ENCODE measurements at places on chromosomes 13 and 19.

DNA sequence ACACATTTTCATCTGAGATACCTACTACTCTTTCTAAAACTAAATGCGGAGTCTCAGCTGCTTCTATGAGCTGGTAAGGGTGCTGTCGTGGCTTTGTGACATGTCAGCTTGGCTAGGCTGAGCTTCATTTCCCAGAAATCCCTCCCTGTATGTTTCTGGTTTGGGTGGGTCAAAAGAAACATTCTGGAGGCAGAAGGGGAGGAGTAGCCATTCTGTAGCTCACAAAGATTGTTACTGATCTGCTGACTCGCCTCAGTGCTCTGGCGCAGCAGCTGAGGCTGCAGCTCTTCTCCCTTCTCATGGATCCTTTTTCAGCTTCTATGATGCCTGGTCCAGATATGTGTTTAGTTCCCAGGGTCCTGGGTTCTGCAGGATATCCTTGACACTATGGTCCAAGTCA, 114.7 kb downstream of the RAP2A start:
- no peak for DNase-seq

DNA sequence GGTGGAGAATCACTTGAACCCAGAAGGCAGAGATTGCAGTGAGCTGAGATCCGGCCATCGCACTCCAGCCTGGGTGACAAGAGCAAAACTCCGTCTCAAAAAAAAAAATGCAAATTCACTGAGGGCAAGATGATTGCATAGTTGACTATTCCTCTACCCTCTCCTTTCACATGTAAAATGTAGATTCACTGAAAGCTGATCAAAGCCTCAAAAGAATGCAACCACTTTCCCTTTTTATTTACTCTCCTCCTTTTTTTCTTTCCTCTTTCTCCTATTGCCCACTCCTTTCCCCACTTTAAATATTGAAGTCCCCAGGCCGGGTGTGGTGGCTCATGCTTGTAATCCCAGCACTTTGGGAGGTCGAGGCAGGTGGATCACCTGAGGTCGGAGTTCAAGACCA, 6.3 kb downstream of the TEX101 start:
- DNase-seq = peak; percentile 26

DNA sequence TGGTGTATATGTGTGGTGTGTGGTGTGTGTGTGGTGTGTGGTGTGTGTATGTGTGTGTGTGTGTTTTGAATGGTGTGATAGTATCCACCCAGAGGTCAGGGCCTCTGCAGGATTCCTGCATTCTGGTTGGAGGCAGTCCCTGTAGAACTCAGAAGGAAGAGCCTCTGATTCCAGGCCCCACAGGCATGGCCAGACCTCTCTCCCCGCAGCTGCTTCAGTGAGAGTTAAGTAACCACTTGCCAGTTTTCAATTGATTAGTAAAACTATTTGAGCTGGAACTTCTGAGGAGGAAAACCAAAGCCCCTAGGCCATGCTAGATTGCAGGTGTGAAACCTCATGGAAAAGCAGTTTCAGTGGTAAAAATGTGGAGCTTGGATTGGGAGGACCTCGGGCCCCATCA, 2.1 kb downstream of the ATP12A start:
- no peak for DNase-seq

DNA sequence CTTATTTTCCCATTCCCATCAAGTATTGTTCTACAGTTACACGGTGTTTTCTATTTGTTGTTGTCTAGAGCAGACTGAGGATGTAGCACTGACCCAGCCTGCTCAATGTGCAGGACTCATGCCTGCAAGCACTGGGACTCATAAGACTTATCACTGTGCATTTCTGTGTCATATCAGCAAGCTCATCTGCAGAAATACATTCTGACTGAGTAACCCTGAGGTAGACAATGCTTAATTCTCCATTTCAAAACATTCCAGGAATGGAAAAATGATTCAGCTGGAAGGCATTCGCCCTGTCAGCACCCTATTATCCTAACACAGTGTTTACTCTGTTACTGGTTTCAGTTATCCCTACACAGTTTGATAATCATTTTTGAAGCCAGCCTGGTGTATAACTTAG, 2506.4 kb downstream of the PCDH9 start:
- no peak for DNase-seq

GRCh38 chr19:45881082-45881908, 4.6 kb downstream of the IRF2BP1 start:
- peak; percentile 56 for DNase-seq

DNA sequence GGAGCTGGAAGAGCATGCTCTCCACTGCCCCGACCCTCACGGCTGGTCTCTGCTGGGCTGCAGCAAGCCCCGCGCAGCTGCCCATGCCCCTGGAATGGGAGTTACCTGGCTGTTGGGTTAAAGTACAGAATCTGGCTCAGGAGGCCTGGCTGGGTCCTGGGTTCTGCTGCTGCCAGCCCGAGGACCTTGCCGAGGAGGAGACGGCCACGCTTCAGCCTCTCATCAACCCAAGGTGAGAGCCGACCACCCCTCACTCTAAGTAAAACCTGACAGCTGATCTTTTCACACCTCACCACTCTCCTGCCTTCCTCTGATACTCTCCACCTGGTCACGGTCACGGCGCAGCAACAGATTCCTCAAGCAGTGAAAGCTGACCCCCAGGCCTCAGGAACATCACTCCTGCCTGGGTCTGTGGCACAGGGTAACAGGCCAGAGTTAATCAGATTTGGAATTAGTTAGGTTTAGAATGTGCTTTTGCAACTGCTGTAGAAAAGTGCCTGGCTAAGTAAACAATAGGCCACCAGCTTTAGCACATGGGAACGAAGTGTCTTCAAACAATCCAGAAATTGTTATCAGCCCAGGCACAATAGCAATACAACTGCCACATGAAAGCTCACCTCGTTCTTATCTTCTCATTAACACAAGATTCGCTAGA, 20.5 kb downstream of the RAB20 start:
- DNase-seq = peak; percentile 79

GRCh38 chr13:37366044-37366770, 232.4 kb downstream of the POSTN start:
- no peak for DNase-seq

DNA sequence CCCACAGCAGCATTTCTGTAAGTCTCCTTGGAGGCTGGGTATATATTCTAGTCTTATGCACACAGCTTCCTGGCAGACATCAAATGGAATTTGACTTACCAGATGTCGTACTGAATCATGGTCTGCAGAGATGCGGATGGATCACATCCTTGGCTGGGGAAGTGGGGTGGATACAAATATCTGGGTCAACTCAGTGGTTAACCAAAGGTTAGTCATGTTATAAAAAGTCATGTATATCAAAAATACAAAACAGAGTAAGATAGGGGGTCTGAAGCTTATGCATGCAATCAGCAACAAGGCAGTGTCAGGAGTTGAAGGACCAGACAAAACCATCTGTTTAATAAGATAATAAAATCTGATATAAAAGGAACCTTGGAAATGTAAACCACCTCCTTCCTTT, 61.9 kb downstream of the WASF3 start:
- no peak for DNase-seq

GRCh38 chr13:24271601-24272451, 37.6 kb upstream of the C1QTNF9 start:
- peak; percentile 39 for DNase-seq

DNA sequence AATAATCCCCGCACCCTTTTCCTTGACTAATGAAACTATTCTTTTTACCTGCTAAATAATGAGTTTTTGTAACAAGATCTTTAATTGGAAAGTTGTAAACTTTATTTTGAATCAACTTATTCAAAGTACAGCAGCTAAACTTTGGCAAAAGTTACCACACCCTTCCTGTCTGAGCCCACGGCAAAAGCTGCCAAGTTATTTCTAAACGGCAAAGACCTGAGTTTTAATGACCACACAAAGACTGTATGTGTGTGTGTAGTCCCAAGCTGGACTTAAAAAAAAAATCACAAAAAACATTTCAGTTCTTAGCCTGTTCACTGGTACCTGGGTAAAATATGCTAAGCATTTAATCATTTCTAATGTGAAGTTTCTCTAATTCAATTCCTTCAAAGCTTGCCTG, 60.7 kb downstream of the ZAR1L start:
- no peak for DNase-seq

DNA sequence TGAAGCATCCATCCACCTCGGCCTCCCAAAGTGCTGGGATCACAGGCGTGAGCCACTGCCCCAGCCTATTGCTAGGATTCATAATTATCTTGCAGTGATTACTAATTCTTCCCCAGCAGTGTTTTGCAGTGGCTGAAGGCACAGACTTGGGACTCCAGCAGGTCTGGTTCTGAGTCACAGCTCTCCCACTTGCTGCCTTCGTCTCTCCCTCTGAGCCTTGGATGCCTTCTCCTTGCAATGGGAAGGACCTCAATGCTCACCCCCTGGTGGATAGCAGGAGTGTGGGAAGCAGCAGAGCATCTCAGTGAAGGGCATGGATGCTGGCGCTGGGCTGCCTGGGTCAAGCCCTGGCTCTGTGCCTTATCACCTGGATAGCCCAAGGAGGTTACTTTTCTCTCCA, 37.6 kb upstream of the SHKBP1 start:
- DNase-seq = no peak

DNA sequence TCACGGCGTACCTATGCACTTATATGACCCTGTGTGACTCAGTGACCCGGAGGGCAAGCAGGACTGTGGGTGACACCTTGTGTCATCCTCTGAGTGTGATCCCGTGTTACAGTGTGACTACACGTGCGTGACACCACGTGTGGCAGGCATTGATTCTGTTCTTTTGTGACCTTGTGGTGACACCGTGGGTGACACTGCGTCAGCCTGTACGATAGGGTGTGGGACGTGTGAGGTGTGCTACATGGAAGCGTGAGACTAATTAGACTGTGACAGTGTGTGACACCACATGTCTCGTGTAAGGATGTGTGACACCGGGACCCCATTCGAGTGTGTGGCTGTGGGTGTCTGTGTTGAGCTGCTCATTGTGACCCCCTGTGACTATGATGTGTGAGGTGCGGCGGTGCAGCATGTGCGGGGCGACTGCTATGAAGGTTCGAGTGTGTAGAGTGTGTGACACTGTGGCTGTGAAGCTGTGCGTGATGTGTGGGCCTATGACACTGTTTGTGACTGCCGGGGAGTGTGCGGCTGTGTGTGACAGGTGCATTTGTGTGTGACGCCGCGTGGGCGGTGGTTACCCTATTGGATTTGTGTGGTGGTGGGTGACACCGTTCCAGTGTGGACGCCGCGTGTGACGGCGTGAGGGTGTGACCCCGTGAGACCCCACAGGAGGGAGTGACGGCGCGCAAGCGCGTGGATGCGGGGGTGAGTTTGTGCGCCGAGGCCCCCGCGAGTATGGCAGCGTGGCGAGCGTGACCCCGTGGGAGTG, 399 bp upstream of the SPTBN4 start:
- peak; percentile 58 for DNase-seq

- DNase-seq = peak; percentile 87
These were observed 26.5 kb downstream of the MPND start for GRCh38 chr19:4369888-4370260.

DNA sequence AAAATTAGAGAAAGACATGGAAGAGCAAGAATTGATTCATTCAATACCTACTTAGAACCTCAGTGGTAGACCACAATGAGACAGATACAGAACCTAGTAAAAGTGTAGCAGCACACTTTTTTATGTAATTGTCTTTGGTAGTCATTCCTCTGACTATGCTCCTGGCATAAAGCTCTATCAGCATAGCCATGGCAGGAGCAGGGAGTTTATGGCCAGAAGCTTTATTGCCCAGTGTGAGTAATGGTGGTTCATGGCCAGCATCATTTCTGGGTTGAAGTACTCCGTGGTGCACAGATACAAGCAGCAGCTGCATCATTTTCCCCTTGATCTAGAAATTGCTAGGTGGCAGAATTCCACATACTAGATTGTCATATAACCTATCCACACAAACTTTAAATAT, 352.6 kb downstream of the TBC1D4 start:
- no peak for DNase-seq

DNA sequence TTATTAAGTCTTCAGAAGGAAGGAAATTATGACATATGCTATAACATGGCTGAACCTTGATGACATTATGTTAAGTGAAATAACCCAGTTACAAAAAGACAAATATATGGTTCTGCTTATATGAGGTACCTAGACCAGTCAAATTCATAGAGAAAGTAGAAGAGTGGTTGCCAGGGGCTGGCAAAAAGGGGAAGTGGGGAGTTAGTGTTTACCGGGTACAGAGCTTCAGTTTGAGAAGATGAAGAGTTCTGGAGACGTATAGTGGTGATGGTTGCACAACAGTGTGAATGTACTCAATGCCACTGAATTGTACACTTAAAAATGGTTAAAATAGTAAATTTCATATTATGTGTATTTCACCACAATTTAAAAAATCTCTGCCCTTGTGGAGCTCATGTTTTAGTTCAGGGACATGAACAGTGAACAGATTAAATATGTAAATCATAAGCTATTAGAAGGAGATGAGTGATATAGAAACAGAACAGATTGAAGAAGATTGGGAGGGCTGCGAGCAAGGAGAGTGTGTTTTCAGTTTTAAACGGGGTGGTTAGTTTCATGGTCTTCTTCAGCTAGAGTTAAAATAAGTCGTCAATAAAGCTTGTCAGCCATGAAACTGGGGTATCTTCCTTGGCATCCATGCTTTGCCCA, 355.2 kb downstream of the KCNRG start:
- no peak for DNase-seq

- no peak for DNase-seq
These were observed 27.1 kb downstream of the ONECUT3 start for GRCh38 chr19:1780272-1780958.

DNA sequence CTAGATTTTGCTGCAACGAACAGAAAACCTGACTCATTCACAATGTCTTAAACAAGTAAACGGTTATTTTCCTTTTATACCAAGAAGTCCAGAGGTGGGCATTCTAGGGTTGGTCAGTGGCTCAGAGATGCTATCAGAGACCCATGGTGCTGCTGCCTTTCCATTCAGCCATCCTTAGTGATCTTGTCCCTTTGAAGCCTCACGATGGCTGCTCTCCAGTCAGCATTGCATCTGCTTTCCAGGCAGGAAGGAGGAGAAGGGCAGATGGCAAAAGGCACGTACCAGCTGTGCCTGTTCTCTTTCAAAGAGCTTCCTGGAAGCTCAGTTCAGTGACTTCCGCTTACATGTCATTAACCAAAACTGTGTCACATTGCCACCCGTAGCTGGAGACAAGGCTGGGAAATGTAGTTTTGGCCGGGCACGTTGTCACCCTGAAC, 30.1 kb downstream of the WDFY2 start:
- DNase-seq = no peak

DNA sequence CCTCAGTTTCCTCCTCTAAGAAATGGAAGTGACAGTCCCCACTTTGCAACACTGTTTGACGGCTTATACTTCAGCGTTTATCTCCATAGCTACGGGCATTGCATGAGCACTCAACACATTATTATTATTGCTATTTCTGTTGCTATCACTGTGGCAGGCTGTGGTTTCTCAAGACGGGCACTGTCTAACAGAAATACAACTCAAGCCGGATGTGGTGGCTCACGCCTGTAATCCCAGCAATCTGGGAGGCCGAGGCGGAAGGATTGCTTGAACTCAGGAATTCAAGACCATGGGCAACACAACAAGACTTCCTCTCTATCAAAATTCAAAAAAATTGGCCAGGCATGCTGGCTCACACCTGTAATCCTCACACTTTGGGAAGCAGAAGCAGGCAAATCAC, 4.9 kb upstream of the ZSWIM4 start:
- no peak for DNase-seq

DNA sequence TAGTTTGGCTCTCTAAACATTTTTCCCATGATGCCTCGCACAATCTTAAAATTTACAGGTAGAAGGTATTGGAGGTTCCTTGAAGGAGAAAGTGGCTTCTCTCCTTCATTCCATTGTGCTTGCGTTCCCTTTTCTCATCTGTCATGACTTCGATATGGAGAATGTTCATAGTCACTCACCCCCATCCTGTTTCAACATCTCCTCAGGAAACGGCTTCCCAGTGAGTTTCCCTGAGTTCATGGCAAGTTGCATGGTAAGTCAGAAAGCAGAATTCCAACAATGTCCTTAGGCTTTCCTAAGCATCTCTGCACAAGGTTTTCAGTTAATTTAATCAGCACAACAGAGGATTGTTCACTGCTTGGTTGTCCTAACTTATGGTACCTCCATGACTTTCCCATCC, 581.8 kb upstream of the SLITRK5 start:
- DNase-seq = no peak

Data from endodermal cell (in vitro differentiated cells).